Stimulated activated naive B cell treated with anti-CD40 and anti-IgM and Interleukin-4, amounts not matched to agents 10 μg/mL and 1 μg/mL and 100 μg/mL, for 72 hours (primary cell): ENCODE measurements at places on chromosomes 5 and 9.

GRCh38 chr5:89437450-89438435, 554.8 kb upstream of the MEF2C start:
- DNase-seq = no peak

GRCh38 chr5:145683431-145683830, 151.7 kb downstream of the PRELID2 start:
- no peak for DNase-seq

DNA sequence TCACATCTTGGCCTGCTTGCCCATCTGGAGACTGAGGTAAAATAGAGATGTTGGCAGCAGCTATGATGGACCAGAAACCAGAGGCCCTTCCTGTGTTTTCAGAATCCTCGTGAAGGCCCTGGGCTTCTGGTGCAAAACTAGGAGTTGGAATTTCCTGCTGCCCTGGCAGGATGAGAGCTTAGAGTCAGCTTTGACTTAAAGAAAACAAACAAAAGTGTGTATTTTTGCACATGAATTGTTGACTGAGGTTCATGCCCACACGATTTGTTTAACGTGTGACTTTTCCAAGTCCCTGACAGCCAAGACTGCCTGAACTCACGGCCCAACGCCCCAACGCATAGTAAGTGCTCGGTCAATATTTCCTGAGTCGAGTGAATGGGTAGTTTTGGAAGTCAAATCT, 303.1 kb downstream of the MLLT3 start:
- no peak for DNase-seq

DNA sequence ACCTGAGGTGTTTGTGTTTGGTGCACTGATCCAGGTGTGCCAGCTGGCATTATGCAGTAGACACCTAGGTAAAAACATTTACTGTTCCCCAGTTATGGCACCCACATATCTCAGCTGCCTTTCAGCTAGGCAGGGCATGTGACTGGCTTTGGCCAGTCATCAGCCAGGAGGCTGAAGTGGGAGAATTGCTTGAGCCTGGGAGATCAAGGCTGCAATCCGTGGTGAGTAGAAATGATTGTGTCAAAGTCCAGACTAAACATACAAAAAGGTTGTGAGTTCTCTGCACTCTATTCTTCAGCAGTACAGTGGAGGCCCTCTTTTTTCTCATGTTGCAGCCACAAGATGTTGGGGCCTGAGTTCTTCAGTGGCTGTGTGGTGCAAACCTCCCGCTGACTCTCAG, 3.2 kb upstream of the FBLL1 start:
- no peak for DNase-seq

DNA sequence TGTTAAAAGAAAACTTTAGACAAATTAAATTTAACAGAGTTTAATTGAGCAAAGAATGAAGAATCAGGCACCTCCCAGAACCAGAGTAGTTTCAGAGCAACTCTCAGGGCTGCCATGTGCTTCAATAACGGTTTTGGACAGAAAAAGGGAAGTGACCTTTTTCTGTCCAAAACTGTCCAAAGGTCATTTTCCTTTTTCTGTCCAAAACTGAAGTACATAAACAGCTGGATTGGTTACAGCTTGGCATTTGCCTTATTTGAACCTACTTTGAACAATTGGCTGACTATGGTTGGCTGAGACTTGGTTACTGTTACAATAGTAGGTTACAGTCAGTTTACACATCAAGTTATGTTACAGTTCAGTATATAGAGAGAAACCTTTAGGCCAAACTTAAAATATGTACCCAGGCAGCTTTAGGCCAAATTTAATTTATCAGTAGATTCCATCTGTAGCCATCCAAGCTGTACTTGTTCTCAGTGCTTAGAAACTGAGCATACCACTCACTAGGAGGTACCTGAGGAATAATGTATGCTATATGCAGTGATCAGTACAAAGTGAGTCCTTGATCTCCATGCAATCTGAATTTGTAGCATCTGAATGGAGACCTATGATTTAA, 44.0 kb downstream of the C9orf85 start:
- DNase-seq = no peak

GRCh38 chr5:159547466-159548195, 217.3 kb upstream of the IL12B start:
- no peak for DNase-seq
